ENCODE measurements at places on chromosomes 16 and 17.

DNA sequence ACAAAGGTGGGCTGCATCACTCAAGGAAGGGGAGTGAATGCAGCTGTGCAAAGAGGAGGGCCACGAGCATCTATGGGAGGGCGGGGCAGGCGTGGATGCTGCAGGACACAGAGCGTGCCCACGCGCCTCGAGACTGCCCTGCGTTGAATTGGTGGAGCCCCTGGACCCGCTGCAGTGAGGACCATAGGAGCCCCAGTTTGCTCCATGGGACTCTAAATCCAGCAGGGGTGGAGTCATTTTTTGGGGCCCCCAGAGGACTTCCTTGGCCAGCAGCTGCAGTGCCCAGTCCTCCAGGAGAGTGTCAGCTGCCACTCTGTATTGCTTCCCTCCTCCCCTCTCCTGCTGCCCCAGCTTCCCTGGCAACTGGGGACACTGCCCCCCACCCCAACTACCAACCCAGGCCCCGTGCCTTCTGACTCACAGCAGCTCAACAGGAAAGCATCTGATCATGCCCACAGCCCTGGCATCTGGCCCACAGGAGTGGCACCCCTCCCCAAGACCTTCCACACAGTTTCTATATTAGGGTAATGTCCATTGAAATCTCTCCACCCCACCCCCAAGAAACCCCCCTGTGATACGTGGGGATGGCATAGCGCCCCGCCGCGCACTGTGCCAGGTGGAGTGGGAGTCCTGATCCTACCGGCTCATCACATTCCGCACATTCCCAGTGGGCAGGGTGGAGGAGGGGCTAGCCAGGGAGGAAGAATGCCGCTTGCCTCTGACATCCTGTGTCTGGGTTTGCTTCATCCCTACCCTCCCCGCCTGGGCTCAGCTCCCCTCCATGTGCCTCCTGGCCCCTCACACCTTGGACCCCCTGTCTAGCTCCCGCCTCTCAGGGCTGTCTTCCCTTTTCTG lies 27.8 kb upstream of the ITGA3 start:
- no peak for DNase-seq

- DNase-seq, result no peak
Observed at GRCh38 chr16:84889066-84889465, 69.3 kb downstream of the CRISPLD2 start.

DNA sequence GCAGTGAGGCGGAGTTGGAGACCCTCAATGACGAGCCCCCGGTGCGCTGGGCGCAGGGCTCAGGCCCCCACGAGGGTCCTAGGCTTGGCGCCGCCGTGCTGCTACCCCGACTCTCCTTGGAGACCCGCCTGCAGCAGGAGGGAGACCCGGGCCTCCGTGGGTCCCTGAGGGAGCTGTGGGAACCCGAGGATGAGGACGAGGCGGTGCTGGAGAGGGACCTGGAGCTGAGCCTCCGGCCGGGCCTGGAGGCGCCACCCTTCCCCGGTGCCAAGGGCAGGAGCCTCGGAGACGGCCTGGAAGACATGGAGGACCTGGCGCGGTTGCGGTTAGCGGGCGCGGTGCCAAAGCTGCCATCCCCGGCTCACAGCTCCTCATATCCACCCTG lies 2.3 kb downstream of the MYO15B start:
- DNase-seq, result no peak

GRCh38 chr16:24784121-24784520 lies 54.7 kb downstream of the TNRC6A start:
- no peak for DNase-seq

GRCh38 chr16:57525761-57526160 lies 10.6 kb downstream of the CCDC102A start:
- DNase-seq, result no peak

DNA sequence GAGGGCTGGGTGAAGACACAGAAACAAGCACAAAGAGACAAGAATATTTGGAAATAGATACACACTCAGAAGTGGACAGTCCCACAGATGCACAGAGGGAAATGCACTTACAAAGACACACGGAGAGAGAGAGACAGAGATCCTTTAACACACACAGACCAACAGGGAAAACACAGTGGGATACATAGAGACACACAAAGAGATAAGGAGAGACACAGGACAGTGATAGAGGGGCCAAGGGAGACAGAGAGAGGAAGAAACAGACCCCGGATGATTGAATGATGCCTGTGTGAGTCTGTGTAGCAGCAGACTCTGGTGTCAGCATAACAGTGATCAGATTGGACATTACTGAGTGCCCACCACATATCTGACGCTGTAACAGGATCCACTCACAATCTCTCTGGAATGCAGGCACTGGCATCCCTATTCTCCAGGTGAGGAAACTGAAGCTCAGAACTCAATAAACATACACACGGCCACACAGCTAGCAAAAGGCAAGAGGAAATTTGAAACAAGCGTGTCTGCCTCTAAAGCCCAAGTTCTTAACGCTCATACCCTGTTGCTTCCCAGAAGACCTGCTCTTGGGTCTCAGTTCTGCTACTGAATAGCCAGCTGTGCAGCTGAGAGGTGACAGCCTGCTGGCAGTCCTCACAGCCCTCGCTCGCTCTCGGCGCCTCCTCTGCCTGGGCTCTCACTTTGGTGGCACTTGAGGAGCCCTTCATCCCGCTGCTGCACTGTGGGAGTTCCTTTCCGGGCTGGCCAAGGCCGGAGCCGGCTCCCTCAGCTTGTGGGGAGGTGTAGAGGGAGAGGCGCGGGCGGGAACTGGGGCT lies 186.3 kb upstream of the NLRP1 start:
- no peak for DNase-seq

GRCh38 chr17:82548681-82549303 lies 29.3 kb downstream of the FOXK2 start:
- DNase-seq, result peak; percentile 83

DNA sequence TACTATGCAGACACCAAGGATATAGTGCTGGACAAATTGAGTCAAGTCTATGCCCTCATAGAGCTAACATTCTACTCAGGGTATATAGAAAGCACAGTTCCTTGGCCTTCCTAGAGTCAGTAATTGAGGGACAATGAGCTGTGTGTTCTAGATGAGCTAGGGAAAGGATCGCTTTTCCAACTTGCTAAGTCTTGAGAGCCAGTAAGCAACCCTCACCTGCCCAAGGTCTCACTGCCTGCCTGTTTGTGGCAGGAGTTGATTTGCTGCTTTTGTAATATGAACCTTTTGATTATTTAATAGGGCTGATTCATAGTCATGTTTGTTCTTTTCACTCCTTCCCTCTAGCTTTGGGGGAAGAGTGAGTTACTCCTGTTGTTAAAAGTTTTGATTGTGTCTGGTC lies 6.5 kb downstream of the DDX42 start:
- DNase-seq, result no peak

GRCh38 chr17:10666906-10667305 lies 9.8 kb upstream of the MYH3 start:
- no peak for DNase-seq

DNA sequence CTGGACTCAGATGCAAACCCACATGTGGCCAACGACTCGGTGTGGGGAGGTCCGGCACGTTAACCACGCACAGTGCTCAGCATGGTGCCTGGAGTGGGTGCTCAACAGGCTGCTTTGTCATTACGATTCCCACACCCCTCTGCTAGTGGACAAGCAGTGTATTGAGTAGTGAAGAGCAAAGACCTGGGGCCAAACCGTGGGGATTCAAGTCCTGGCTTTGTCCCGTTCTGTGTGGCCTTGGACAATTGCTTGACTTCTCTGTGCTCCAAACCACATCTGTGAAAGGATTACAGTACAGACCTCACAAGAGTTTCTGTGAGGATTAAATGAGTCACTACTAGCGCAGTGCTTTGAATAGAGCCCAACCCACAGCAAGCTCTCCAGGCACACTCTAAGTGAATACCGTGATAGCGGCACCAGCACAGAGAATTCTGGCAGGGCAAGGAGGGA lies 33.8 kb downstream of the TRPV2 start:
- no peak for DNase-seq

DNA sequence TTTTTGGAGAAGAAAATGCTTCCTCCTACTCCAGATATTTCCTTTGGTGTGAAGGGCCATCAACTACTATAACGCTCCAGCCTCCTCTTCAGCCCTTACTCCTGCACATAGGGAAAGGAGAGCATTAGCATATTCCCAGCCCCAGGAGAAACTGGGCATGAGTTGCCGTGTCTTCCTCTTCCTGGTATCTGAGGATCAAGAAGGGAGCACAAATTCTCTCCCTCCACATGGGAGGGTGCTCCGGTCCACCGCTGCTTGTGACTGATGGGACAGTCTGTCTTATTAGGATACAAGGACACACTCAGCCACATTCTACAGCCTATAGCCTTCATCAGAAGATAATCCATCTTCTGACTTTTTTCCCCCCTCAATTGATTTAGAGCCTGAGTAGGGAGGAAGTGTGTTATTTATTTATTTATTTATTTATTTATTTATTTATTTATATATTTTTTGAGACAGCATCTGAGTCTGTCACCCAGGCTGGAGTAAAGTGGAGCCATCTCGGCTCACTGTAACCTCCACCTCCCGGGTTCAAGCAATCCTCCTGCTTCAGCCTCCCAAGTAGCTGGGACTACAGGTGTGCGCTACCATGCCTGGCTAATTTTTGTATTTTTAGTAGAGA lies 16.6 kb upstream of the CYB5B start:
- DNase-seq, result no peak

DNA sequence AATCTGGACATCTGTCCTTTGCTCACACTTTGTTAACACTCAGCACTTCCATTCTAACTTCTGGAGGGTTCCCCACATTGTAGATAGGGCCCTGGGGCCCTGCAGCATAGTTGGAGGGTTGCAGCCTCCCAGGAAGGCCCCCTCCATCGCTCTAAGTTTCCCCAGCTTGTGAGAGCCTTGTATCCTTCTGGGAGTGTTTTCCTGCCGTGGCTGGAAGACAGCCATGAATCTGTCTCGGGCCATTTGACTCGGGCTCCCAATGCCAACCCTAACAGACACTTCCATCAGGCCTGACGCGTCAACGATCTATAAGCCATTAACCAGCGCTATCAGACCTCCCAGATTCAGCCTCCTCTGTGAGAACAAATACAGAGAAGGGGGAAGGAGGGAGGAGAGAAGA lies 263.7 kb upstream of the RPL38 start:
- no peak for DNase-seq

DNA sequence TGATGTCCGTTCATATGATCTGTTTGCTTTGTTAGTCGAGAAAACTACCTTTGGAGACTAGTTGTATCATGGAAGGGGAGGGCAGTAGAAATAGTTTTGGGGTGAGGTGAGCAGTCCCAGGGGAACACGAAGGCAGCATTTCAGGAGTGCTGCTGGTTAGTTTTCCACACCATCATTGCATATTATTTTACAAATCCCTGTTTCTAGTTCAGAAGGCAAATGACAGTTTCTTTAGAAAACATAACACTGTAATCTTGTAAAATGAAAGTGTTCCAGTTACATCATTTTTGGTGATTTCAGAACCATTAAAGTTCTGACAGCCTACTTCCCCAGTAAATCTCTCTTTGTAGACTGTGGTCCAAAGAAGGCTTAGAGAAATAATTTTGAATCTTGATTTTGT lies 25.4 kb downstream of the BANP start:
- DNase-seq, result no peak

- peak; percentile 80 for DNase-seq
Observed at GRCh38 chr16:55257966-55258613, 65.9 kb upstream of the IRX6 start.

DNA sequence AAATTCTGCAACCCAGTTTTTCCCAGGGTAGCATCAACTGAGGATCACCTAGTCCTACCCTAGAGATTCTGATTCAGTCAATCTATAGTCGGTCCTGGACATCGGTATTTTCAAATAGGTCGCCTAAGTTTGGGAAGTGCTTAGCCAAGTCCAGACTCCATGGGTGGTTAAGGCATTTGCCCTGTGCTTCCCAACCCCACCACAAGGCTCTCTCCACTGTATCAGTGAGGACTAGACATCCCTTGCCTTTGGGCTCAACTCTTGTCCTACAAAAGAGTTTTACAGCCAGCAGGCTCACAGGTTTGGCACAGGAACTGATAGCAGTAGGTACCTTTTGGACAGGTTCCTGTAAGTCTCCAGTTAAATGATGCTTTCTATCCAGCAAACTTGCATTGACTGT lies 13.8 kb downstream of the HYDIN start:
- DNase-seq, result no peak

GRCh38 chr16:67241008-67241900 lies 6.0 kb downstream of the FHOD1 start:
- DNase-seq, result no peak

- DNase-seq, result peak; percentile 36
Observed at GRCh38 chr17:79843816-79844800, 4.9 kb upstream of the CBX4 start.

DNA sequence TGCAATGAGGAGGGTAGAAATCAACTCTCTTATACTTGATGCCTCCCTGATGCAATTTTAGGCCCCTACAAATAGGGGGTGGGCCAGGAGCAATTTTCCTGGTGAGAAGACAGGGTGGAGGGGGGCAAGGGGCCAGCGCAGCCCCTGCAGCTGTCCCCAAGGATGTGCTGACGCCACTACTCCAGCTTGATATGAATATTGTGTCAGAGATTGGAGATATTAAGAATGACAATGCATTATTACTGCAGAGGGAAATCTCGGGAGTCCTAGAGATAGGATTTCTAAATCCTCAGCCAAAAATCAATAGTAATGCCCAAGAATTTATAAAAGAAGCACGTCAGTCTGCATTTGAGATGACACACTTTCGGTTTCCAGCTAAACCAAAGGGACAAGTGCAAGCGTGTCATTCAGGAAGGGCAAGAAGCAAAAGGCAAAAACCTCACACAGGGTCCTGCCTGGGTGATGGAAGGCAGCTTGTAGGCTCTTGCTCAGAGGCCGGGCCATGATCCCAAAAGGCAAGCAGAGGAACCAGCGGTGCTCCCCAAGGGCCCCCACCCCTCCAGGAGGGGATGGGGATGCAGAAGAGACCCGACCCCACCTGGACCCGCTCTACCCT lies 178.8 kb downstream of the C16orf78 start:
- no peak for DNase-seq

Measured in hematopoietic multipotent progenitor cell treated with erythropoietin and hydrocortisone succinate and interleukin-3 and kit ligand, for 6 days (in vitro differentiated cells).